Heart right ventricle (tissue), 16 donors: ENCODE measurements at places on chromosomes 6 and 20. TPM values are rescaled to one million over a fixed set of nuclear protein-coding genes. Genes with fewer than 3 reads are reported as not detected.
A peak's percentile ranks its signal among the peaks of the same experiment; 100 is the strongest.

Gene PNISR
- 50.9 TPM for total RNA-seq

GRCh38 chr20:13102694-13103093, 93.9 kb downstream of the SPTLC3 start:
- H3K4me1 ChIP-seq = no peaks in the 10 kb centered on the region
- DNase-seq = no peak
- no peaks in the 10 kb centered on the region for H3K27me3 ChIP-seq
- no peaks in the 10 kb centered on the region for H3K36me3 ChIP-seq

DNA sequence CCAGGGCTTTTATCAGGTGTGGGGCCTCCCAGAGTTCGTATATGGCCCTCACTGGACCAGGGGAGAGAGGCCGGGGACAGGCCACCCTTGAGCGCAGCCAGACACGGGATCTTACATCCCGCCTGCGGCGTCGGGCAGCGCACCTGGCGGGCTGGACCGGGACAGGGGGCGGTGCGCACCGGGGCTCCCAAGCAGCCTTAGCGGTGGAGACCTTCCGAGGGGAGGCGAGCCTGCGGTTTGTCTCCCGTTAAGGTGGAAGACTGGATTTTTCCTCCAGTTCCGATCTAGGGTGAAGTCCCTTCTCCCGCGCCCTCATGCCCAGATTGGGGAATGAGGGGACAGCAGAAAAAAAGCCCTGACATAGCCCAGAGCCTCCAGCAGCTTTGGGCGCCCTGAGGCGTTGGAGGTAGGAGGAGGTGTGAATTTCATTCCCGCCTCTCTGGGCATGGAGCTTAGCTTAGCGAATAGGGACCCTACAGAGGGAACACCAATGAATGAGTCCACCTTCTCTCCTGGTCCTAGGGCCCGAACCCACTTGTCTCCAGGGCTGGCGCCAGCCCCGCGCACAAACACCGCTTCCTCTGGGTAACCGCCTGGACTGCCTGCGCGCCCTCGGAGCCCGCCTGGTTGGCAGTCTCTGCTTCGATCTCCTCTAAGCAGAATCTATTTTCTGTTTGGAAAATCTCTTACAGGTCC, 6.7 kb upstream of the LAMP5 start:
- H3K4me3 ChIP-seq = no peak overlapping the region
- no peak overlapping the region for H3K27ac ChIP-seq

DNA sequence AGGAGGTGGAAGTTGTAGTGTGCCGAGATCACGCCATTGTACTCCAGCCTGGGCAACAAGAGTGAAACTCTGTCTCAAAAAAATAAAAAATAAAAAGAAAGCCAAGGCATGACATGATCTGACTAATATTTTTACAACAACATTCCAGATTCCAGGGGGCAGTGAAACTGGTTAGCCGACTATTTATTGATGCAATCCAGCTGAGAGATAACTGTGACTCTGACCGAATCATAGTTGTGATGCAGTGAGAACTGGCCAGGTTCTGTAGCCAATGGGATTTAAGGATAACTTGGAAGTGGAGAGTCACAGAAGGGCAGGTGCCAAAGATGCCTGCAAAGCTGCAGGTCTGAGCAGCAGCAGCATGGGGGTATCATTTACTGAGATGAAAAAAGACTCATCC, 82.9 kb upstream of the TSHZ2 start:
- no peaks in the 10 kb centered on the region for H3K4me1 ChIP-seq
- H3K27me3 ChIP-seq = no peaks in the 10 kb centered on the region
- H3K27ac ChIP-seq = no peak overlapping the region
- DNase-seq = no peak

Gene GSTA2
- not detected for total RNA-seq

DNA sequence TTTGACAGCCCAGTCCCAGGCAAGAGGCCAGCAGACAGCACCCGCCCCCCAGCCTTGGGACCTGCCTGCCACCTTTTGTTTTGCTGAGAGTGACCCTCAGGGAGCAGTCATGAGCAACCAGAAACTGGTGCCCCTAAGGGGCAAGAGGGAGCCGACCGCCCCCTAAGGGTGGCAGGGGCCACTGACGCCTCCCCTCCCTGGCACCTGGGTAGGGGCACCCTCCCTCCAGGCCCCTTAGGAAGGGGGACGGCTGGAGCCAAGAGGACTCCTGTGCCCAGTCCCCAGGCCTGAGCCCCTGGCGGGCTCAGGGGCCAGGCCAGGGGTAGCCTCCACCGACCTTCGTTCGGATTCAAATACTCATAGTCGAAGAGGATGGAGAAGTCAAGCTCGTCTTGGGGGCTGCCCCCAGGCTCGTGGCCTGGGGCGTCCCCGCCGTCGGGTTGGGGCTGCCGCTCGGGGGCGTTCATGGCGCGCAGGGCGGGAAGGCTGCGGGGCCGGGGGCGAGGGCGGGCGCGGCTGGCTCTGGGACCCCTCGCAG, 417 bp downstream of the NFATC2 start:
- no peaks in the 10 kb centered on the region for H3K36me3 ChIP-seq
- DNase-seq = peak; percentile 45
- peaks cover 19% of the 10 kb centered on the region for H3K4me1 ChIP-seq
- H3K4me3 ChIP-seq = peak overlapping the region; percentile 46

- H3K27ac ChIP-seq = no peak overlapping the region
- H3K4me1 ChIP-seq = no peaks in the 10 kb centered on the region
- H3K36me3 ChIP-seq = no peaks in the 10 kb centered on the region
- no peak for DNase-seq
- no peaks in the 10 kb centered on the region for H3K27me3 ChIP-seq
Measured at GRCh38 chr20:62837790-62838127, 20.9 kb downstream of the COL9A3 start.

GRCh38 chr6:33279971-33280511, 3.1 kb downstream of the B3GALT4 start:
- no peaks in the 10 kb centered on the region for H3K27me3 ChIP-seq
- H3K4me1 ChIP-seq = peaks cover 27% of the 10 kb centered on the region
- no peak for DNase-seq
- H3K27ac ChIP-seq = no peak overlapping the region
- H3K4me3 ChIP-seq = no peak overlapping the region

DNA sequence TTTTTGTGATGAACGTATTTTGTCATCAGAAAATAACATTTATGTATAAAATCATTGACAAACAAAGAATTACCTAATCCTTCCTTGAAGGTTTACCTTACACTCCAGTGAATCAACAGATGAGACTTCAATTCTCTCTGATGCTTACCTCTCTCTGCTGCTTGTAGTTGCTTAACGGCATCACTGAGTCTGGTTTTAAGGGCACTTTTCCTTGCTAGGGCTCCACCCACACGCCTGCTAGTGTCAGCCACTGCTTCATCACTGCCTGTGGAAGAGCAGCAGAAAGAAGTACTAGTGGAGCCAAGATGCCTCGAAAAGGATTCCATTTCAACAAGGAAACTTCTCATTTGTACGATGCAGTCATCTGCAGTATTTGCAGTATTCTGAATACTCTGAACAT, 63.0 kb downstream of the FAM229B start:
- peak overlapping the region; percentile 47 for H3K27ac ChIP-seq
- DNase-seq = no peak
- H3K27me3 ChIP-seq = no peaks in the 10 kb centered on the region
- H3K4me3 ChIP-seq = no peak overlapping the region
- H3K36me3 ChIP-seq = peaks cover 96% of the 10 kb centered on the region

- no peaks in the 10 kb centered on the region for H3K27me3 ChIP-seq
Measured at GRCh38 chr6:15296735-15297134, 50.9 kb downstream of the JARID2 start.
